Activated T-cell treated with anti-CD3 and anti-CD28 coated beads for 1 hour (primary cell): ENCODE measurements at places on chromosomes 16 and 17.
A peak's percentile ranks its signal among the peaks of the same experiment; 100 is the strongest.

DNA sequence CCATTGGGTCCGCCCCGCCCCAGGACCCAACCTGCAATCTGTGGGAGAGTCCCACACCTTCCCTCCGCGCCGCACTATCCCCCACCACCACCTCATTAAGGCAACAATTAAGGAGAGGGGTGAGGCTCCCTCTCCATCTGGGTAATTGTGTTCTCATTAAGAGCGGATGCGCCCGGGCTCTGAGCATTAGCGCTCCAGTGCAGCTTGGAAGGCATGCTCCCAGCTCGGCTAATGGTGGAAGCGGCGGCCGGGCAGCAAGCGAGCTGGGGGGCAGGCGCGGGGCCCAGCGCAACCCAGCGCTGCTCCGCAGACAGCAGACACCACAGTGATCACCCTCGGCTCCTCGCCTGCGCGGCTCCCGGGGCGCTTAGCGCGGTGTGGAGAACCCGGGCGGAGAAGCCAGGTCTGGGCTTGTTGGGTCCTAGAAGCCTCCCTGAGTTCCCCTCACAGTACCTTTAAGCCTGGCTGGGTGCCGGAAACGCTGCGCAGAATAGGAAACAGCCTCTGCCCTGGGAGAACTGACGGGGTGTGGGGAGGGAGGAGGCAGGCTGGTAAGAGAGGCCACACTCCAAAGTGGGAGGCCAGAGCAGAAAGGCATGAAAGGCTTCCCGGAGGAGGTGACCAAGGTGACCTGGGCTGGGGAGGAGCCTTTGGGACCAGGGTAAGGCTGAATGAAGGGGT lies 6.4 kb downstream of the CBLN1 start:
- no peak for DNase-seq

- DNase-seq: no peak
These were observed 22.7 kb downstream of the GINS3 start for GRCh38 chr16:58415003-58415402.

DNA sequence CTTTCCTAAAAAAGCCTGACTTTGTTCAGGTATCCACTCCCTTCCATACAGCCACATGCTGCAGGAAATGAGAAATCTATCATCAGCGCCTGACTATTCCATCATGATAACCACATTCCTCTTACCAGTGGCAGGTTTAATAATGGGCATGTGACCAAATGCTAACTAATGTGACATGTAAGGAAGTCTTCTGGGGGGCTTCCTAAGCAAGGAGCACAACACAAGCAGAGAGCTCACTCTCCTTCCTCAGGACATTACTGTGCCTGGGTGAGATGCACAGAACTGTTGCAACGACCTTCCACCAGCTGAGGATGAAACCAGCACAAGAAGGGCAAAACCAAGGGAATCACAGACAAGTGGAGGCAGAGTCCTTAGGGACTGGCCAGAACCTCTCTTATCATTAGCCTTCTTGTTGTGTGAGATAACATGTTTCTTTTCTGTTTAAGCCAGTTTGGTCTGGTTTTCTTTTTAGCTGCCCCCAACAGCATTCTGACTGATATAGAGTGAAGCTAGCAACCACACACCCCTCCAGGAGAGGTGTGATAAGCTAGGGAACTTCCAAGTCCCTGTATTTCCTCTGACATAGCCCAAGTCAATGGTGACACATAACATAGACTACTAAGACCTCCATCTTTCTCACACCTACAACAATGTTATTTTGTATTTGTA lies 16.9 kb downstream of the MYO1D start:
- DNase-seq: no peak

GRCh38 chr17:17229416-17230384 lies 7.3 kb downstream of the FLCN start:
- DNase-seq: no peak

- no peak for DNase-seq
These were observed 2166.6 kb downstream of the TP53TG3F start for GRCh38 chr16:35626041-35626440.

GRCh38 chr17:2094891-2095535 lies 40.1 kb downstream of the HIC1 start:
- no peak for DNase-seq

DNA sequence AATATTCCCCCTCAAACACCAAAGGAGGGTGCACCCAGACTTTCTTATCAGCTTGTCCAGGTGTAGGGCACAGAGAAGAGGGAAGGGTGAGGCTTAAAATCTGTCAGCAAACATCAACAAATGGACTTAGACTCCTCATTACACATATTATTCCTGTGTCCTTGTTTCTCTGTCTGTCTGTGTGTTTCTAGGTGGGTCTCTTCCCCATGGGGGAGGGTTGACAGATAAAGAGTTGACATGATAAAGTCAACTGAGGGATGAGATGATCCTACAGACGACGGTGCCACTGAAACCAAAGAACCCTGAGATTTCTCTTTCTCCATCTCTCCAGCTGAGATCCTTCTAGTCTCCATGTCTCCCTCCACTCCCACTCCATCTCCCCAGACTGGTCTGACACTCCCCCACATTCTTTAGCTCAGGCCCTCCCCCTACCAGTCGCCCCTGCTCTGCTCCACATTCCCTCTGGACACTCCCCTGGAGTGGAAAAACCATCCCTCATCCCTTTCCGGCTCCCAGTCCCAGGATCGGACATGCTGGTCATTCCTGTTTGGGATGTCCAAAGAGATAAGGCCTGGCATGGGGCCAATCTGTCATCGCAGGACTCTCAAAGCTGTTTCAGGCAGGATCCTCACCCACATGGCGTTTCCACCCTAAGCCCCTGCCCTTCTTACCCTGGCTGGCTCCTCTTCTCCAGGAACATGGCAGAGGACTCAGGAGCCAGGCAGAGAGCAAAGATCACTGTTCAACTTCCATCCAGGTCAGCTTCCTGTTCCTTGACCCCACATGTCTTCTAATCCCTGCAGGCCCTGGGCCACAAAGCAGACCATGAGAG lies 2.9 kb upstream of the ITGA3 start:
- no peak for DNase-seq

- DNase-seq: no peak
These were observed 125.8 kb downstream of the CCDC182 start for GRCh38 chr17:57619061-57619937.

- peak; percentile 68 for DNase-seq
These were observed 399.7 kb downstream of the XYLT1 start for GRCh38 chr16:17070882-17071592.

DNA sequence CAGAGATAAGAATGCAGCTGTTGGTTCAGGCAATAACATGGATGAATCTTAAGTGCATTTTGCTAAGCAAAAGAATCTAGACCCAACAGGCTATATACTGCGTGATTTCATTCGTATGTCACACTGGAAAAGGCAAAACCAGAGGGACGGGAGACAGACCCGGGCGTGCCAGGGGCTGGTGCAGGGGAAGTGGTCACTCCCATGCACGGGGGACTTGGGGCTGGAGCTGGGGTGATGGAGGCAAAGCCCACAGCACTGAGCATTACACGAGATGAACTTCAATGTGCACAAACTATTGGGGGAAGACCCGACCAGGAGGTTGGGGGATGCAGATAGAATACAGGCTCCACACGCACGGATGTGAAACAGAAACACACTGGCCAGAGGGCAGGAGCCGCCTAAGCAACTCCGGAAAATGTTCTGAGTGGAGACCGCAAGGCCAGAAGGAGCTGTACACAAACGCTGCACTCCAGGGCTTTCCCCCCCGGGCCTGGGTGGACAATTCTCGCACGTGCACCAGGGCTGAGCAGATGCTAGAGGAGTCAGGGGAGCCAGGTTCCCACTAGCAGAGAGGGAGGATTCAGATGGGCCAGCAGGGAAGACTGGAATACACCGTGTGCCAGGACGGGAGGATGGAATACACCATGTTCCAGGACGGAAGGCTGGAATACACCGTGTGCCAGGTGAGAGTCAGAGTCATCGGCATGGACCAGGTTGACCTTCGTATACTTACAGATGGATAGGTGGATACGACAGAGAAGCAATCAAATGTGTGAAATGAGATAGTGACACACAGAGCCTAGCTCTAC lies 11.3 kb downstream of the LMF1 start:
- no peak for DNase-seq

DNA sequence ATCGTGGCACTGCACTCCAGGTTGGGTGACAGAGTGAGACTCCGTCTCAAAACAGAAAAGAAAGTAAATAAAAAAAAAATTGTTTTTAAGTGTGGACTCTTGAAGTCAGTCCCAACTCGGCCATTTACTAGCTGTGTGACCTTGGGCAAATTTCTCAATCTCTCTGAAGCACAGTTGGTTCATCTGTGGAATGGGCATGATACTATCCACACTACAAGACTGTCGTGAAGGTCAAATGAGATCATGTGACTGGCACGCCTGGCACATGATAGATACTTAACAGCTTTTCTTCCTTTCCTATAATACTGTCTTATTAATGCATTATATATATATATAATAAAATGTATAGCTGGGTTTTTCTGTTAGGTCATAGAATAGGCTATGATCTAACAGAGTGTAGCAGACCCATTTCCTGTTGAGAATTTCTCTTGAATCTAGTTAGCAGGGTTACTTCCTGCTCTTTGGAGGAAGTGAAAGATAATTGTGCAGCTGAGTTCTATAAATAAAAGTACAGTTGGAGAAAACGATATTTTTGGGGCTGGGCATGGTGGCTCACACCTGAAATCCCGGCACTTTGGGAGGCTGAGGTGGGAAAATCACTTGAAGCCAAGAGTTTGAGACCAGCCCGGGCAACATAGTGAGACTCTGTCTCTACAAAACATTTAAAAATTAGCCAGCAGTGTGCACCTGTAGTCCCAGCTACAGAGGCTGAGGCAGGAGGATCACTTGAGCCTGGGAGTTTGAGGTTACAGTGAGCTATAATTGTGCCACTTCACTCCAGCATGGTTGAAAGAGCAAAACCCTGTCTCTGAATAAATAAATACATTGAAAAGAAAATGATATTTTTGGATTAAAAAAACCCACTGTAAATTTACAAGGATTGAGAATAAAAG lies 7.3 kb downstream of the MILR1 start:
- no peak for DNase-seq

DNA sequence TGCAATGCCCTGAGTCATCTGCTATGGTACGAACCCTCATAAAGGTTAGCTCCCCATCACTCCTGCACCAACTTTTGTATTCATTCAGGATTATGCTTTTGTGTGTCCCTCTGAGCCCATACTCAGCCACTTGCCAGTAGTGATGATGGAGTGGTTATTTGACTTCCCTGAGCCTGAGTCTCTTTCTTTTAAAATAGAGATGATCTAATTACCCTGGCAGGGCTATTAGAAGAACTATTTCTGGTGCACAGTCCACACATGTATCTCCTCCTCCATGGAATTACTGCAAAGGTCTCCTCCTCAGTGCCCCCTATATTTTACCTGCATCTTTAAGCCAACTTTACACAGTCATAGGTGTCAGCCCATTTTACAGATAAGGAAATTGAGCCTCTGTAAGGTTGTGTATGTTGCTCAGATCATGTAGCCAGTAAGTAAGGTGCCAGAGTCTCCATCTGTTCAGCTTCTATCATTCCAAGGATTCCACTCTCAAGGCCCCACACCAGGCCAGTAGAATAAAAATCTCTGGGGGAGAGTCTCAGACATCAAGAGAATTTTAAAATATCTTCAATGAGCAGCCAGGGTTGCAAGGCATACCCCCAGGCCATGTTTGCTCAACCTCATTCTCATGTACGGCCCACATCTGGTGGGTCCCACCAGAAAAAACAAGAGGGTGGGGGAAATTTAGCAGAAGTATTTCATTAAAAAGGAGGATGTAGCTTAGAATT lies 333.7 kb upstream of the HSBP1 start:
- DNase-seq: no peak

GRCh38 chr17:18070861-18071340 lies 16.8 kb upstream of the DRG2 start:
- no peak for DNase-seq

DNA sequence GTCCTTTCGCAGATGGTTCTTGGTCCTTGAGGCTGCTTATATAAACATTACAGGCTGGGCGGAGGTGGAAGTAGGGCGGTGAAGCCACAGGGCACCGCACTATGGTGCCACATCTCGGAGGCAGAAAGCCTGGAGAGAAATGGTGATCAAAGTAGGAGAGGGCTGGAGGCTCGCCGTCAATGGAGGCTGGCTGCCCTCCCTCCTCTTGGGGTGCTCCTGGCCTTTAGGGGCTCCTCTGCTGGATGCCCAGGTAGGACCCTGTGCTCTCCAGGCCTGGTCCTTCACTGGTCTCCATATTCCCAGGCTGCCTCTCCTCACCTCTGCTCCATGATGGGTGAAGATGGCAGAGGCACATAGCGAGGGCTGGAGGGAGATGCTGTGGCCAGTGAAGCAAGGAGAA lies 2.1 kb upstream of the TLCD2 start:
- no peak for DNase-seq

- no peak for DNase-seq
These were observed 12.8 kb downstream of the CX3CL1 start for GRCh38 chr16:57385083-57385482.

DNA sequence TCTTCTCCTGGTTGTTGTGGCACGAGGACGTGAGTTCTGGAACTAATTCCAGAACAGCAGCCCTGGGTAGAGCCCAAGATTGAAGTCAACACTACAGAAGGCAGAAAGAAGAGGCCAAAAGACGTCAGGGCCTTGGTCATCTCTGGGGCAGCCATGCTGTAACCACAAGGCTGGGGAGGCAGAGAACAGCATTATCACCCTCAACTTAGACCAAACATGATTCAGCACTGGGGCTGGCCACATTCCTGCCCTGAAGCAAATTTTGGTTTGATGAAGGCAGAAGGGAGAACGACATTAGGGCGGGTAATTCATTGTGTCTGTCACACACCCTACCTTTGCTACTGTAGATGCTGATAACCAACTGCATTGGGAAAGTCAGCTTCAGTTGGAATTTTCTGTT lies 9.7 kb upstream of the ALOX15B start:
- DNase-seq: no peak

DNA sequence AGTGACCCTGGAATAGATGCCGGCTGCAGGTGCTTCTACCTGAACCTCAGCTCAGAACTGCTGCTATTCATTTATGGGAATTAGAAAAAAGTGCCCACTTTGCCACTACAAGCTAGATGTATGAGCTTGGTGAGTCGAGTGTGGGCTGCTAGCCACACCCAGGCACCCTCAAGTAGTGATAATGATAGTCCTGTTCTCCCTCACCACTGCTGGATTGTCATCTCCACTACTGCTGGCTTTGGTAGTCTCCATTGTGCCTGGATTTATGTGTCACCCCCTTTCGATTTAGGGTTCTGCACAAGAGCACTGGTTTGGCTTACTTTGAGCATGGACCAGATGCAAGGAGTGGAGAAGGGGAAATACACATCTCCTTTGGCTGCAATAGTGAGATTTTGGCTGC lies 73.0 kb upstream of the N4BP1 start:
- DNase-seq: no peak
